ENCODE measurements at places on chromosomes 12 and 14.

GRCh38 chr14:63891148-63891975, 38.6 kb downstream of the SYNE2 start:
- DNase-seq, result no peak

- no peak for DNase-seq
Observed at GRCh38 chr12:131066886-131067490, 113.3 kb downstream of the ADGRD1 start.

- DNase-seq, result no peak
Observed at GRCh38 chr12:97404543-97404942, 58.1 kb upstream of the RMST start.

DNA sequence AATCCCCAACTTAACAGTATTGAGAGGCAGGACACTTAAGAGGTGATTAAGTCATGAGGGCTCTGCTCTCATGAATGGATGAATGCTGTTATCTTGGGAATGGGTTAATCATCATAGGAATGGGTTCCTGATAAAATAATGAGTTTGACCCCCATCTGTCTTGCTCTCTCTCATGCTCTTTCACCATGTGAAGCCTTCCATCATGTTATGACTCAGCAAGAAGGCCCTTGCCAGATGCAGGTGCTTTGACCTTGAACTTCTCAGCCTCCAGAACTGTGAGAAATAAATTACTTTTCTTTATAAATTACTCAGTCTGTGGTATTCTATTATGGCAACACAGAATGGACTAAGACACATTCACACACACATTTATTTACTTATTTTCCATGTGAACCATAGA, 89.0 kb upstream of the PPM1H start:
- no peak for DNase-seq

DNA sequence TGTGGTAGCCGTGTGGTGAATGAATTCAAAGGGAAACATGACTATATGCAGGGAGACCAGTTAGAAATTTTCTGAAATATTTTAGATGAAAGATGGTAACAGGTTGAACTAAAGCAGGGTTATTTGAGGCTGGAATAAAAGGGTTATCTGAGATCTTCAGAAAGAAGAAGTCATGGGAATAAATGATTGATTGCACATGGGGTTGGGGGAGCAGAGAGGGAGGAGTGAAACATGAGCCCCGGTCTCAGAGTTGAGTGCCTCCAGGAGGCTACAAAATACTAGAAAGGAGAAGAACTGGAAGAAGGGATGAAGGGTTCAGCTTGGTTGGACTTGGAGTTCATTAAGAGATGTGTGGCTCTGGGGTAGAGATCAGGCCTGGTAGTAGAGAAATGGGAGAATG, 16.3 kb upstream of the FGF23 start:
- no peak for DNase-seq

GRCh38 chr14:90484291-90484690, 87.5 kb downstream of the CALM1 start:
- no peak for DNase-seq

DNA sequence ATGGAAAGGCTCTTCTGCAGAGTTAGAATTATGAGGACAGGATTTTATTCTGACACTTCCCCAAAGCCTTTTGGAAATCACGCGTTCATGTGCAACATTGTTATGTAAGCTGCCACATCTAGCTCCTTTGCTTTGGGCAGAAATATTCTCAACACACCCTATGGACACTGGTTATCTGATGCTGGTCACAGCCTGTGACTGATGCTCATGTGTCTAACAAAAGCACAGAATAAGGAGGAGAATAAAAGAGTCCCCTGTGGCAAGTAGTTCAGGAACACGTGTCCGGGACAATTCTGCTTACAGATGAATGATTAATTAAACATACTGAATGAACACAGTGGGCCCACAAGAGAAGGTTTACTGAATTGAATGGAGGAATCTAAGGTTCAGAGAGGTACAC, 22.1 kb downstream of the FOXN3 start:
- no peak for DNase-seq

- no peak for DNase-seq
Observed at GRCh38 chr12:52752516-52752915, 24.6 kb downstream of the KRT76 start.

DNA sequence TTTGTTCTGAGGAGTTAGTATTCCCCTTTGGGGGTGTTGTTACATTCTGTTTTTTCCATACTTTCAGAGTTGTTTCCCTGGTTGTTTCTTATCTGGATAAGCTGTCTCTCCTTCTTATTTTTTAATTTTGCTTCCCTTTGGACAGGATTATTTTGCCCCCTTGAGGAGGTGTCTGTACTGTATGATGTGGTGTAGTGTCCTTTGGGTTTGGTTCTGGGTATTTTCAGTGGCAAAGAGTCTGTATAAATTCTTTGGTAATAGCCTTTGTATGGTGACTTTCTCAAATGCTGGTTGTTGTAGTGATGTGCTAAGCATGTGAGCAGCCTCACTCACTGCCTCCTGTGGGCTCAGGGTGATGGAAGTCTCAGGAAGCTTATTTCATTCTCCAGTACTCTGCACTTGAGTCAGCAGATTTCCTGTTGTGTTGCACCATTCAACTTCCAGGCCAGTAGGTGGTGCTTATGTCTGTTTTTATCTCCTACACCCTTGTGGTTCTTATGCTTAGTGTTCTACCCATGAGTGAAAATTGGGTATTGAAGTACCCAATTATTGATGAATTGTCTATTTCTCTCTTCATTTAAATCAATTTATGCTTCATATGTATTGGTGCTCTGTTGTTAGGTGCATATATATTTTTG, 103.3 kb upstream of the PMCH start:
- DNase-seq, result no peak

DNA sequence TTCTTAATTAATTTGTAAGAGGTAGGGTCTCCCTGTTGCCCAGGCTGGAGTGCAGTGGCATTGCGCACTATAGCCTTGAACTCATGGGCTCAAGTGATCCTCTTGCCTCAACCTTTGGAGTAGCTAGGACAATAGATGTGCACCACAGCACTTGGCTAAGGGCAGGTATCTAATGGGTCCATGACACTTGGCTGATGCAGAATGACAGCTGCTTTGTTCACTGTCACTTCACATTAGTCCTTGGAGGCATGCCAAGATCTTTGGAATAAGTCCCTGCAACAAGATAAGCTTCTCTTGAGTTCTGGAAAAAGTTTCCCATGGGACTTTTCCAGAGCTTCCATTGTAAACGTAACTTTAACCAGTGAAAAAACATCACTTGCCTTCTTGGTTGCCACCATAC, 23.4 kb downstream of the COQ6 start:
- DNase-seq, result no peak

DNA sequence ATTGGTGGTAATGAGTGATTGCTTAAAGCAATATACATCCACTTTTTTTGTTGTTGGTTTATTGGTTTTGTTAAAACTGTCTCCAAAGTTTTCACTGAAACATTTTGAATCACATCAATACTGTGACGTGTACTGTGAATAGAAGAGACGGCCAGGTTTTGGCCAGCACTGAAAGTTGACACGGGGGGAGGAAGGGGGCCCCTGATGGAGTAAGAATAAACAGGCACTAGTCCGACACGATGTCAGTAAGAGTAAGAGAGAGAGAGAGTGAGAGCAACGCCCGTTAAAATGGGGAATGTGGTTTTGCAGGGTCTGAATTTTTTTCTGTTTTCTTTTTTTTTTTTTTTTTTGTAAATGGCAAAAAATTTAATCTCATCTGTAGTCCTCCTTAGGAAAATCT, 14.7 kb downstream of the PEBP1 start:
- DNase-seq, result no peak

- DNase-seq, result no peak
Observed at GRCh38 chr12:11158885-11159444, 12.0 kb upstream of the SMIM10L1 start.

DNA sequence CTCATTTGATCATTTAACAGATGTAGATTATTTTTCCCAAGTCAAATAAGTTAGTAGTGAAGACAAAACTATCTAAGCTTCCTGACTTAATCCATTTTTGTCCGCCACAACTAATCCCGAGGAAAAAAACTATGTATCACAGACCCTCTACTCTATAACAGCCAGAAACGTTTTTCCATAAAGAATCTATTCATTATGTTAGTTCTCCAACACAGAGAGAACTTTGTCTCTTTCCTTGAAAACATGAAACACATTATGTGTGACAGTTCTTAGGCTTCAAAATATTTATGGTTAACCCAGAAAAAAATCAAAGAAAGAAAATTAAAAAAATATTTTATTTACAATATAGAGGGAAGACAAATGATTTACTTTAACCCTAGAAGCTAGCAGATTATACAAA, 100.1 kb downstream of the PLEKHG7 start:
- DNase-seq, result no peak
